ENCODE measurements at places on chromosomes 16 and 17. TPM values are rescaled to one million over a fixed set of nuclear protein-coding genes. Genes with fewer than 3 reads are reported as not detected.
A peak's percentile ranks its signal among the peaks of the same experiment; 100 is the strongest.

- DNase-seq: no peak
Measured at GRCh38 chr17:40472733-40473452, 28.5 kb downstream of the TNS4 start.

The ZP2 gene
- not detected for total RNA-seq

DNA sequence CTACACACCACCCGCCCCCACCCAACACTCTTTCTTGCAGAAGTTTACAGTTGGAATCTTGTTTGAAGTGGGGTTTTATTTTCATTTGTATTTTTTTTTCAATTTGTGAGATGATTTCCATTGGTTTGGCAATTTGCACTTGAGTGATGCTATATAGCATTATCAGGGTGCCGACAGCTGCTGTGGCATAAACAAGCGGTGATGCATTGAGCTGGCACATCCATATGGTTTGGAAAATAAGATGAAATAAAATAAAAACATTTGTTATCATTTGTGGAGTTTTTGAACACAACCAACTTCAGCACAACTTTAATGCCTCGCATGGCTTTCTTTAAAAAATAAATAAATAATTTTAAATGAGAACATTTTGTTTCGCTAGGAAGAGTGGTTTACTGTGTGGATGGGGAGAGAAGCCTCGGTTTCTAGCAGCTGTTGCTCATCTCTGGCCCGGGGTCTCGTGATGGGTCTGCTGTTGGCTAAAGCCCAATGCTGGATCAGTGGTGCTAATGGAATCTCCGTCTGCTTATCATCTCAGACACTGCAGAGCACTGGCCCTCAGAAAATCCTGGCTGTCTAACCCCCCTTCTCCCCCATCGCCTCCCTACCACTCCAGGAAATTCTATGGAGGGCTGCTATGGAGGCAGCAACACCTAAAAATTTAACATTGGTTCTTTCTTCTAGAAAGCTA is 192.3 kb upstream of the MAF start:
- DNase-seq: no peak

The ACTG1 gene
- total RNA-seq: 3,181 TPM

The STAC2 gene
- 4.8 TPM for total RNA-seq

DNA sequence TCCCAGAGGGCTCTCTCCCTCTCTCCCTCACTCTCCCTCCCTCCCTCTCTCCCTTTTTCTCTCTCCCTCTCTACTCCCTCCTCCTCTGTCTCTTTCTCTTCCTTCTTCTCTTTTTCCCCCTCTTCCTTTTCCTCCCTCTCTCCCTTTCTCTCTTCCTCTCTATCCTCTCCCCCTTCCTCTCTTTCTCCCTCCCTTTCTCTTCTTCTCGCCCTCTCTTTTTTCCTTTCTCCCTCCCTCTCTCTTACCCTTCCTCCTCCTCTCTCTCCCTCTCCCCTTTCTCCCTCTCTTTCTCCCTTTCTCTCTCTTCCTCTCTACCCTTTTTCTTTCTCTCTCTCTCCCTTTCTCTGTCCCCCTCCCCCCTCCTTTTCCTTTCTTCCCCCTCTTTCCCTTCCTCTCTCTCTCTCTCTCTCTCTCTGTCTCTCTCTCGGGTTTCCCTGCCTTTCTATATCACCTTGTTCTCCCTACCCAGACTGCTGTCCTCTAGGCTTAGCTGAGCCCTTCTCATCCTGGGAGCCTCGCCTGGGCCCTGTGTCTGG is 25.8 kb upstream of the TMEM220 start:
- DNase-seq: no peak

- DNase-seq: no peak
Measured at GRCh38 chr16:7124701-7125100, 207.9 kb upstream of the RBFOX1 start.

The SOX8 gene
- 11.9 TPM for total RNA-seq

The RRAD gene
- total RNA-seq: 37.0 TPM

DNA sequence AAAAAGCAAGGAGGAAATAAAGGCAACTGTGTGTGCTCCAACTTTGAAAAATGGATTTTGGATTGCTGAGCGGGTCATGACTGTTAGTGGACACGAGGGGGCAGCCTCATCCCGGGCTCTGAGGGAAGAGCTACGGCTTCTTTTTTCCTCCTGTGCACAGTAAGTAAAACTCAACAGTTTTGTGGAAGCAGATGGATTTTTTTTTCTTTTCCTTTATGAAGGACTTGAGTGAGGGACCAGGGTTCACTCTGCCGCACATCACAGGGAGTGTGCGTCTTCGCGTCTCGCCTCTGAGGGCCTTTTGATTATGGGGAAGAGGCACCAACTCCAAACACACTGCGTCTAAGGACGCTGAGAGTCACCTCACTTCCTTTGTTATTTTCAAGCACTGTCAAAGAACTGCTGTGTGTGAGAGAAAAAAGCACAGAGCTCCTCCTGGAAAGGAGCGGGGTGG is 80.3 kb upstream of the GOT2 start:
- DNase-seq: peak; percentile 35

The SLC35G6 gene
- not detected for total RNA-seq

GRCh38 chr17:60766778-60767190 is 89.1 kb downstream of the BCAS3 start:
- no peak for DNase-seq

GRCh38 chr16:51507286-51507685 is 356.2 kb upstream of the SALL1 start:
- DNase-seq: no peak

DNA sequence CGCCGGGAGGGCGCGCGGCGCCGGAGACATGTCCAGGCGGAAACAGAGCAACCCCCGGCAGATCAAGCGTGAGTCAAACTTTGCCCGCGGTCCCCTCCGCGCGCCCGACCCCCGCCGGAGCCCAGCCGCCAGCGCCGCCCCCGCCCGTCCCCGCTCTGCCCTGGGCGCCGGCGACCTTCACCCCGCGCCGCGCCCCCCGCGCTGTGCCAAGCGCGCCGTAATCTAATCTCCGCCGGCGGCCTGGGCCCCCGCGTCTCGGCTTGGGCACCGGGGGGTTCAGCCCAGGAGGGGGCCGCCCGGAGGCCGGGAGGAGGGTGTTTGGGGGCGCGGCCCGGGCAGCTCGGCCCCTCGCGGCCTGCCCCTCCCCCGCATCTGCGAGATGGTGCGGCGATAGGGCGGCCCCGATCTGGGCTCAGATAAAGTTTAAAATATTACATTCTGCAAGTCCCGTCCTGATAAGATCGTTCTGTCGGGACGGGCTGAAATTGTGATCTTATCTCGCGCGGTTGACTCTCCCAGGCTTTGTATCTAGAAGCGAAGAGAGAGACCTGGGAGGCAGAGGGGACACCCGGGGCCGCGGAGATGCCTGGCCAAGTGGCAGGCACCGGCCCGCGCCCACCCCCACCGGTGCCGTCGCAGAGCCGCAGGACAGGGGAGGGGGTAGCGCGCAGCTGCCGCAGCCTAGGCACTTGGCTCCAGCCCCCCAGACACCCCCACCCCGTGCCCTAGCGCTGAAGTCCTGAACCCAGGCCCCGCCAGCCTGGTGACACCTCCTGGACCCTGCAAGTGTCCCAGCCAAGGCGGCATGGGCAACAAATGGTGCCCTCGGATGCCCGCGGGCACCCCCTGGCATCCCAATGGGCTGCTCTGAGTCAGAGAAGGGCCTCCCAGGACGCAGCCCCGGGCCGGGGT is 787 bp downstream of the ZFPM1 start:
- DNase-seq: no peak

DNA sequence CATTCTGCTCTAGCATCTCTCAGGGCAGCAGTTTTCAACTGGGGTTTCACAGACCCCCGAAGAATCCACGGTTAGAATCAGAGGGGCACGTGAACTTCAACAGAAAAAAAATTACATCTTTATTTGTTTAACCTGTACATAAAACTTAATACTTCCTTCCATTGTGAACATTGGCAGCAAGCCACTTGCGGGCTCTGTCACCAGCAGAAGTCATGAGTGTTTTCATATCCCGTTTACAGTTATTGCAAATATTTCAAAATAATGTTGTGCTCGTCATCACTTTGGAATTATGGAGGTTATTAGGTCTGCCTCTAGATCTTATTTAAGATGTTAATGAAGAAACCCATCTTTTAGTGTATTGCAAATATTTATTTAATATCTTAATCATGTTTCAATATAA is 109.8 kb downstream of the SDR42E1 start:
- peak; percentile 68 for DNase-seq

- no peak for DNase-seq
Measured at GRCh38 chr17:79760197-79760906, 17.6 kb upstream of the CBX2 start.

The BCL6B gene
- total RNA-seq: 0.96 TPM

DNA sequence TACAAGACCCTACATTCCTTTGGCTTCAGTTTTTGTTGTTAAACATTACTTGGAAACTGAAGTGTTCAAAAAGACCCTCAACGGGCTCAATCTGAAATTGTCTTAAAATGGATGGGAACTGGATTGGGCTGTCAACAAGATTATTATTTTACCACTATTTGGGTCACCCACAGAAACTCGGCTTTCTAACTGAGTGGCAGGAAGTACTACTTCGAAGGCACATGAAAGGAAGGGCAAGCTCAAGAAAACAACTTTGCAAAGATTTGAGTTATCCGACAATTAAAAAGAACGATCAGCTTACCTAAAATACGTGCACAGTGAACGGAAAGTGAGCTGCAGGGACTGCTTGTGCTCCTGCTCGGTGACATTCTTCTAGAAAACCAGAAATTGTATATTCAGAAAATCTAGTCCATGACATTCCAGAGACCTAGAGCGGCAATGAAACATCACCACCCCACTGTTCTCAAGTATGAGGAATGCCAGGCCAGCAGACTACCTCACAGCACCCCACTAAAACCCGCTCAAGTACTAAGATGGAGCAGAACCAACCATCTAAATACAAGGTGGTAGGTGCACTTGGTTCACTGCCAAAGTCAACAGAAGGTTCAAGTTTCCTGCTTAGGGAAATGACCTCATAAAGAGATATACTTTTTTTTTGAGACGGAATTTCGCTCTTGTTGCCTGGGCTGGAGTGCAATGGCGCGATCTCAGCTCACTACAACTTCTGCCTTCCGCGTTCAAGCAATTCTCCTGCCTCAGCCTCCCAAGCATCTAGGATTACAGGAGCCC is 60.5 kb downstream of the ZZEF1 start:
- DNase-seq: no peak
